ENCODE measurements at places on chromosomes 7 and 10. TPM values are rescaled to one million over a fixed set of nuclear protein-coding genes. Genes with fewer than 3 reads are reported as not detected.

DNA sequence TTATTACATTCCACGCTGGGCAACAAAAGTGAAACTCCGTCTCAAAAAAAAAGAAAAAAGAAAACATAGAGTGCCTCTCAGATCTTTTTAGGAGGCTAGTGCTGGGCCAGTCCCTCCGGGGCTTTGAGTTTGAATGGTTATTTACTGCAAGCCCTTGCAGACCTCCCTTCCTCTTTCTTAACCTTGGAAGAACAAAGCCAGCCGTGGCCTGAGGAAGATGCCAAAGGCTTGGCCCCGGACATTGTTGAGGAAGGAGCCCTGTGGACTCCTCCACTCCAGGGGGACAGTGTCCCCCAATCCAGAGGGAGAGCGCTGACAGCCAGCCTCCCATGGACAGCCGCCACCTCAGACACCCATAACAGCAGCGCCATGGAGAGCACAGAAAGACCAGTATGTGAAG lies 5.0 kb downstream of the TSPAN33 start:
- no peak for DNase-seq

DNA sequence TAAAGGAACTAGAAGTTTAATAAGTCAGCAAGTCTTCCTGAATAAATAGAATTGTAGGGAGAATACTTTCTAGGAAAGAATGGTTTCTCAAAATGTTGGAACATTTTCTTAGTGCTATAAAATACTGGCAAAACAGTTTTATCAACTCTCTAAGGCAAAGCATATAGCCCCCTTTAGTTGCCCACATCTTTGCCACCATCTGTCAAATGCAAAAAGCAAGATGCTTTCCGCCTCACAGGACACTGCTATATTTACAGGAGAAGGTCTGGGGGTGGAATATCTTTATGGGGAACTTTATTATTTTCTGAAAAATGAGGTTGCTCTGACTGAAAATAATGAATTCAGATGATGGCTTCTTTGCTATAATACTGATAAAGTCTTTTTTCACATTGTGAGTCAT lies 78.3 kb downstream of the SVOPL start:
- no peak for DNase-seq

- no peak for DNase-seq
Measured at GRCh38 chr7:45643630-45644029, 69.5 kb downstream of the ADCY1 start.

GRCh38 chr10:103696411-103697145 lies 158.8 kb downstream of the SH3PXD2A start:
- peak; percentile 72 for DNase-seq

- no peak for DNase-seq
Measured at GRCh38 chr7:100793806-100794660, 33.3 kb downstream of the EPHB4 start.

- no peak for DNase-seq
Measured at GRCh38 chr7:101686030-101686429, 56.9 kb upstream of the MYL10 start.

- DNase-seq, result no peak
Measured at GRCh38 chr10:117896517-117896916, 150.2 kb downstream of the RAB11FIP2 start.

GRCh38 chr10:12333380-12334185 lies 15.8 kb upstream of the CAMK1D start:
- no peak for DNase-seq

DNA sequence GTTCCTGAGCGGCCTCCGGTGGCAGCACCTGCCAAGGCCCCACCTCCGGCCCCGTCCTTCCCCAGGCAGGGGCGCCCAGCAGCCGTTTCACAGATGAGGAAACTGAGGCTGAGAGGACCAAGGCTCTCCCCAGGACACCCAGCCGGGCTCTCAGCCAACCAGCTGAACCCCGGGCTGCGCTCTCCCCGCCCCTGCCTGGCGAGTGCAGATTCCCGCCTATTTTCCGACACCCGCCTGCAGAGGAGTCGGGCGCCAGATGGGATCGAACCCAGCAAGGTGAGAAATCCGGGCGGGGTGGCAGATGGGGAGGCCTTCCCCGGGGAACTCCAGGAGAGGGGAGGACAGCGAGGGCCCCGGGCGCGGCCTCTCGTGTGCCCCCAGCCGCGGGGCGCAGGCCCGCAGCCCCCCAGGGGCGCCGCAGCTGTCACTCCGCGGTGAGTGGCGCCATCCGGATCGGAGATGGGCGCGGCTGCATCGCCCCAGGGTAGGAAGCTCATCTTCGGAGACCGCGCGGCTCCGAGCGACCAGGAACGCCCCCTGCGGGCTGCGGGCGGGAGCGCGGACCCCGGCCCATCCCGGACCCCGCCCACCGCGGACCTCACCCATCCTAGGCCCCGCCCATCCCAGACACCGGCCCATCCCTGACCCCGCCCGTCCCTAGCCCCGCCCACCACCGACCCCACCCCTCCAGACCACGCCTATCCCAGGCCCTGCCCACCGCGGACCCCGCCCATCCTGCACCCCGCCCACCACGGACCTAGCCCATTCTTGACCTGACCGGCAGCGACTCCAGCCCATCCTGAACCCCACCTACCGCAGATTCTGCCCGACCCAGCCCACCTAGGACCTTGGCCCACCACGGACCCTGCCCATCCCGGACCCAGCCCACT lies 90.3 kb downstream of the MICALL2 start:
- DNase-seq, result peak; percentile 96

GRCh38 chr7:7761340-7761973 lies 43.0 kb upstream of the RPA3 start:
- no peak for DNase-seq

DNA sequence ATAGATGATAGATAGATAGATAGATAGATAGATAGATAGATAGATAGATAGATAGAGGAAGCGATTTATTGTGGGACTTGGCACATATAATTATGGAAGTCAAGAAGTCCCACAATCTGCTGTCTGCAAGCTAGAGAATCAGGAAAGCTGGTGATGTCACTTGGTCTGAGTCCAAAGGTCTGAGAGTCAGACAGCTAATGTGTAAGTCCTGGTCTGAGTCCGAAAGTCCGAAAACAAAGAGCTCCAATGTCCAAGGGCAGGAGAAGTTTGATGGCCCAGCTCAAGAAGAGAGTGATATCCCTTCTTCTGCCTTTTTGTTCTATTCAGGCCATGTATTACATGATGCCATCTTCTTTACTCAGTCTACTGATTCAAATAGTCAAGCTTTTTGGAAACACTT lies 53.8 kb upstream of the TCF7L2 start:
- no peak for DNase-seq

DNA sequence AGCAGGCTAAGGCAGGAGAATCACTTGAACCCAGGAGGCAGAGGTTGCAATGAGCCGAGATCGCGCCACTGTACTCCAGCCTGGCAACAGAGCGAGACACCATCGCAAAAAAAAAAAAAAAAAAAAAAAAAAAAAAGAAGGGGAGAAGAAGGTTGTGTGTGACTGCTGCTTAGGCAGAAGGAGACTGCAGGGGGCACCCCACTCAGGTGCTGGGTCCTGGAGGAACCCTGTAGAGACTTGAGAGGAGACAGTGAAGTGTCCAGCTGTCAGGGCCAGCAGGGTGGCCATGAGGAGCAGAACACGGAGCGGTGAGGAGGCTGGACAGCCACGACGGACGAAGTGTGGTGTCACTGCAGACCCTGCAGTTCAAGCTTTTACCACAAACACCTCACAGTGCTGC lies 99.0 kb upstream of the NMT2 start:
- DNase-seq, result no peak

GRCh38 chr10:130470973-130471372 lies 334.8 kb downstream of the GLRX3 start:
- no peak for DNase-seq

DNA sequence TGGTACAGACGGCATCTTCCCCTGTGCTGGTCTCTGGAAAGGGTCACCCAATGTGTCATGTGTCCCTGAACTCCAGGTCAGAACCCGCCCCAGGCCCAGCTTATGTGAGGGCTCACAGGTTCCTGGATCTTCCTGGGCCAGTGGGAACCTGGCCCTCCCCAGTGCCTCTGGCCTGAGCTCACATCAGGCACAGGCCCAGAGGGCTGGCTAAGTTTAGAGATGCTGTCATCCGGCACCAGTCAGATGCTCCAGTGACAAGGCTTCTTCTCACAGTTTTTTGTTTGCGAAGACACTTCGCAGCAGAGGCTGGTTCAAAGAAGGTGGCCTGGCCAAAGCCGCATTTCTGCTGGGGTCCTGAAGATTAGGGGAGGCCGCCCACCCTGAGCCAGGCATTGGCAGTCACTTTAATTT lies 11.8 kb downstream of the CAMK2B start:
- no peak for DNase-seq

DNA sequence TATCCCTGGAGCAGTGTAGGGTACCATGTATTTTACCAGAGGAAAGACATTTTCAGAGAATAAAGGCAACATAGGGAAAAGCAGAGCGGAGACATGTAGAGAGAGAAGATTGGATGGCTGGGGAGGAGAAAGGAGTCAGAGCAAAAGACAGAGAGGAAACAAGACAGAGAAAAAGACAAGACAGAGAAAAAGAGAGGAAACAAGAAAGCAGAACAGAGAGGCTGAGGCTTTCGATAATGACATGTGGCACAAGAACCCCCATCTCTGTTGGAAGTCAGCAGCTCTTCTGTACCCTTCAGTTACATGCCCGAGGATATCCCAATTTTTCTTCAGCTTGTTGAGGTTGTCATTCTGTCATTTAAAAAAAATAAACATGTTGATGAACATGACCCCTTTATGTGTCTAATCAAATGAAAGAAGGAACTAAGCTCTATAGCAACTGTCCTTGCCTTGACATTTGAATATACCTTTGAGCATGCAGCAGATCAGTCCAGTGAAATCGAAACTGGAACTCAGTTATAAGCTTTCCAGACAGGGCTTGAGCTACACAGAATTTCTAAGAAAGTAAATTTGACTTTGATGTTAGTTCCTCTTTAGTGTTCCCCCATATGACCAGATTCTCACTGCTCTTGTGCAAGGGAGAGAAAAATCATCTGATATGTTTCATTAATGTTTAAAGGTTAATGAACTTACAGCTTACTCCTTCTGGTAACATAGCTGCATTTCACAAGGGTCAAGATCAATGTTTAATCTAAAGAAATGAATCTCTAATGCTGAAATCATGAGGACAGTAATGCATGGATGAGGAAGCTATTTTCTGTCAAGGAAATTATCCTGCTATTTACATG lies 75.1 kb upstream of the SP4 start:
- no peak for DNase-seq

DNA sequence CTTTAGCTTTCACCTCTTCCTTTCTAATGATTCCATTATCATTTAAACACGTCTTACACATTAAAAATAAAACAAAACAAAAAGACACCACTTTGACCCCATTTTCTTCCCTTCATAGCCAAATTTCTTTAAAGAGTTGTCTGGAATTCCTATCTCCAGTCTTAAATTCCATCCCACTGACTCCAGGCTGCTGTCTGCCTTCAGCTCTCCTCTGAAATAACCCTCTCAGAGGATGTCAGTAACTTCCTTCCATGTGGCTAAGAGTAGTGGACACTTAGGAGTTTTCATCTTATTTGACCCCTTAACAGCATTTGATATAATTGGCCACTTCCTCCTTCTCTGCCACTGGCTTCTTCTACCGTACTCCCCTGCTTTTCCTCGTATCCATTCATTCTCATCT lies 69.6 kb upstream of the MKX start:
- no peak for DNase-seq

DNA sequence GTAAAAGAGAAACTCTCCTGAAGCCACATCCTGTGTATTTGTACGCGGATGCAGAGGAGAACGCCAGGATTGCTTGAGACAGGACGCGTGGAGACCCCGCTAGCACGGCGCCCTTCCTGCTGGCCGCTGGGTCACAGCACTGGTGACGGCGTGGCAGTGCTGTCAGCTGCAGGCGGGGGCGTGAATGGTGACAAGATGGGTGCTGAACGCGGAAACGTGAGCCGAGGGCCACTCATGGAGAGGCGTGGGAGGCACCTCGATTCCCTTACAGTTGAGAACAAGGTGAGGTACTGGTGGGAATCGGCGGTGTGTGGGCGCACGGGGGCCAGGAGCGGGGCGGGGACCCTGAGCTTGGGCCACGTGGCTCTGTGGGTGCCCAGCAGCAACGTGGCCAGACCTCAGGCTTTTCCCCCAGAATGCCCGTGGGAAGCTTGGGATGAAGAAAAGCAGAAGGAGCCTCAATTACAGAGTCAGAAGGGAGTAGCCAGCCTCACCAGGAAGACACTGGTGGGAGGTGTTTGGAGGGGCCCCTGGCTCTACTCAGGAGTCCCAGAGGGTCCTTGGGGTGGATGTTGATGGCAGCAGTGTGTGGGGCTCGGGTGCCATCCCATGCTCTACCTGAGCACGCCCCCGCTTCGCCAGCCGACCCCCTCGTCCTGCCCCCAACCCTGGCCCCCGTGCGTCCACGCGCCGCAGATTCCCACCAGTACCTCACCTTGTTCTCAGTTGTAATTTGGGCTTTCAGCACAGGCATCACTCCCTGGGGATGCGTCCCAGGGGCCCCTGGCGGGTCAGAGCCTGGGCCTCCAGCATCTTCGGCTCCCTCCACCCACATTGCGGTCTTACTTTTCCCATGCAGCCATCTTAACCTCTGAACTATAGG lies 208.4 kb upstream of the TCERG1L start:
- no peak for DNase-seq

DNA sequence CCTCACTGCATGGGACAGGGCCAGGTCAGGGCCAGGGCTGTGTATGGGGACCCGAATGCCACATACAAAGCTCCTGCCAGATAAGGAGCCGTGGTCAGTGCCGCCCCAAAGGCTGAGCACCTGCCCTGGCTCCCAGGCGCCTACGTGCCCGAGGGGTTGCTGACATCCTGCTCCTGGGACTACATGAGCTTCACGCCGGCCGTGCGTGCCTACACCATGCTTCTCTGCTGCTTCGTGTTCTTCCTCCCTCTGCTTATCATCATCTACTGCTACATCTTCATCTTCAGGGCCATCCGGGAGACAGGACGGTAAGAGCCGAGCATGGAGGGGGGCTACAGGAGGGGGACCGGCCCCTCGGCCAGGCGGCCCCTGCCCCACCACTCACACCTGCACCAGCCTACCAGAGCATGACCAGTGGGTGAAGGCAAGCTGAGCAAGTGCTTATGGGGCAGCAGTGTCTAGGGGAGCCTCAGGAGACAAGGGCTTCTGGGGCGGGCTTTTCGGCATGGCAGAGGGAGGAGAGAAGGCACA lies 4.9 kb downstream of the OPN4 start:
- DNase-seq, result no peak

CCL26 gene
- total RNA-seq, result not detected

CCDC136 gene
- total RNA-seq, result 93.6 TPM

RAB19 gene
- 1.1 TPM for total RNA-seq

FAM3C gene
- total RNA-seq, result 96.7 TPM

NXPH1 gene
- total RNA-seq, result not detected

HK1 gene
- total RNA-seq, result 45.8 TPM

VWC2 gene
- 0.03 TPM for total RNA-seq

EEPD1 gene
- 1.1 TPM for total RNA-seq

RRP12 gene
- total RNA-seq, result 13.8 TPM

PHYHIPL gene
- total RNA-seq, result 0.37 TPM

CACNB2 gene
- total RNA-seq, result 3.4 TPM

MICALL2 gene
- 6.0 TPM for total RNA-seq
